GOT3 (cell line): ENCODE measurements at places on chromosomes 4 and X.

DNA sequence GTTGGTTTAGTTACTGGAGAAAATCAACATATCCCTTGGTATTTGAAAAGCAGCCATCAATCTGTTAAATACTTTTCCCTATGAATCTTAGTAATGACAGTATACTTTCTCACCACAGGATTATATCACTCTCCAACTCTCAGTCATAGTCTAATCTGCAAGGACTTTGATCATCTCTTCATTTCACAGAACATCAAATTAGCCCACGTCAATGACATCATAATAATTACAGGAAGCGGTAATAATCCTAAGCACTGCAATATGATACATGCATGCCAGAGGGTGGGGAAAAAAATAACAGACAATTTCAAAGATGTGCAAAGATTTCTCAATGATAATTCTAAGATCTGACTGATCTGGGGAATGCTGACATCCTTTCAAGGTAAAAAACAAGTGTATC lies 404.1 kb downstream of the GPM6A start:
- no peak for DNase-seq

DNA sequence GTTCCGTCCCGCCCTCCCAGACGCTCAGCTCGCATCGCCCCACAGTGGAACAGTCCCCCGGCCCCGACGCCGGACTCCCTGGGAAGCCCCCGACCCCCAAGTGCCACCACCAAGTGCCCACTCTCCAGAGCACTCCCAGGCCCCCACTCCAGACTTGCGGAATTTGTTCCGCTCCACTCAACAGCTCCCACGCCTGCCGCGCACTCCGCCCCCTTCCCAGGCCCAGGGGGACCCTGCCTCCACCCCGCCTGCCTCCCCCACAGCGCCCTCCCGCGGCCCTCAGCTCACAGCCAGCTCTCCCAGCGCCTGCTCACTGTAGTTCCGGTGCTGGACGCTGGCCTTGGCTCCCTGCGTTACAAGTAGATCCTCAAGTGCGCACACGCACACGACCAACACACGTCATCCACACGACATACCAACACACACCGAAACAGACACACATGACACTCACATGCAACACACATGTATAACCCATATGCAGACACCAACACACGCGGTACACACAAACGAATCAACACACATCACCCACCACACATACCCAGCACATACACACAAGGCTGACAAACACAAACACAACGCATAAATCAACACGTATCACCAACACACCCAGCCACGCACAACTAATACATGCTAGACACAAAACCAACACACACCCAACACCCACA lies 8.0 kb downstream of the MSX1 start:
- DNase-seq = no peak

GRCh38 chrX:103585411-103586313 lies at the start of gene TCEAL4:
TCEAL4 (plus strand) TSS chrX:103585515; CDS start chrX:103586676, 1,161 bp downstream.
- peak; percentile 2 for DNase-seq

- DNase-seq = no peak
These were observed 131.5 kb downstream of the PACRGL start for GRCh38 chr4:20831746-20832145.

DNA sequence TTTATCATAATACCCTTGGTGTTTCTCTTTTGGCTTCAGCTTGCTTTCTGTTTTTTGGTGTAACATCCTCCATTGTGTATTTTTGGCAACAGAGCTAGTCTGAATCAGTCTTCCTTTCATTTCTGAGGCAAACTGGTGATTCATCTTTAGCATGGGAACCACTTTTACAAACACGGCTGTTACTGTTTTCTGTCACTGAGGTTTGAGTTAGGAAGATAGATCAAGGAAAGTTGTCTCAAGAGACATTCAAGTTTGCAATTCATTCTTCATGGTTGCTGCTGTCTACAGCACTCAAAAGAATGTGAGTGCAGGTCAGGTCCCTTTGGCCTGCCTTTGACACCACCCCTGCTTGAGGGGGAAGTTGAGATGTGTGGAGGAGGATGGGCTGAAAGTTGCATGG lies 36.3 kb downstream of the IL21 start:
- no peak for DNase-seq

GRCh38 chr4:1882850-1883271 lies 11.7 kb downstream of the NSD2 start:
- DNase-seq = no peak

GRCh38 chr4:140172960-140173359 lies 19.0 kb upstream of the MAML3 start:
- no peak for DNase-seq

DNA sequence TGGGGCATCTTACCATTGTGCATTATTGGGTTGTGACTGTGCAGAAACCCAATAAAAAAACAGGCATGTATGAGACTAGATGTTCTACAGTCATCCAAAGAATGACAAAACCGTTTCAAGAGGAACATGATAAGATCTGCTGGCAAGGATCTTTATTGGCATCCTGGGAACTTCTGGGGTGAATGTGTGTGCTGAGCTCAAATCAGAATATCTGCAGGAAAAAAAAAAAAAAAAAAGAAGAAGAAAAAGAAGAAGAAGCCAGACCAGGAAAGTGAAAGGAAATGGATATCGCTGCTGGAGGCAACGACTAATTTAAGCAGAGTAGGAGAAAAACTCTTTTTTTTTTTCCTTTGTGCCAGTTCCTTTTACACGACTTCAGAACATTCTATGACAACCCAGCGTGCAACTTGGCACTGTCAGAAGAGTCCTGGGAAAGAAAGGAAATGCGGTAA lies 484.2 kb upstream of the BOD1L1 start:
- no peak for DNase-seq

GRCh38 chr4:79869597-79870237 lies 203.3 kb downstream of the ANTXR2 start:
- no peak for DNase-seq

GRCh38 chr4:183214912-183215488 lies 105.1 kb downstream of the CLDN22 start:
- DNase-seq = no peak

DNA sequence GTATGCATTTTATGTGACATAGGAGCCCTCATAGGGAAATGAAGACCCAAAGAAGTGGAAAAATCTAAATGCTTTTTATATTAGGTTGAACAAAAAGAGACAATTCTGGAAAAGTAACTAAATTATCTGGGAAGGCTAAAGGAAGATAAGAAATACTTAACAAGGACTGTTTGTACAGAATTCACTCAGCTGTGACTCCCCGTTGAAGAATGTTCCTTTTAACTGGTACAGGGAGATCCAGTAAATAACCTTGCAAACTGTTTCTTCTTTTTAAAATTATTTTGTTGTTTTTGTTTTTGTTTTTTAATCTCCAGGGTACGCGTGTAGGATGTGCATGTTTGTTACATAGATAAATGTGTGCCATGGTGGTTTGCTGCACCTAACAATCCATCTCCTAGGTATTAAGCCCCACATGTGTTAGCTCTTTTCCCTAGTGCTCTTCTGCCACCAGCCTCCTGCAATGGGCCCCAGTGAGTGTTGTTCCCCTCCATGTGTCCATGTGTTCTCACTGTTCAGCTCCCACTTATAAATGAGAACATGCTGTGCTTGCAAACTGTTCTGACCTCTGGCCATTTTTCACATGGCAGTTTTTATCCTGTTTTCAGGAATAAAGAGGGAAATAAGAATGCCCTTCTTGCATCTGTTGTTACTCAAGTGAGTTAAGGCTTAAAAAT lies 81.7 kb downstream of the PWWP3B start:
- DNase-seq = no peak

DNA sequence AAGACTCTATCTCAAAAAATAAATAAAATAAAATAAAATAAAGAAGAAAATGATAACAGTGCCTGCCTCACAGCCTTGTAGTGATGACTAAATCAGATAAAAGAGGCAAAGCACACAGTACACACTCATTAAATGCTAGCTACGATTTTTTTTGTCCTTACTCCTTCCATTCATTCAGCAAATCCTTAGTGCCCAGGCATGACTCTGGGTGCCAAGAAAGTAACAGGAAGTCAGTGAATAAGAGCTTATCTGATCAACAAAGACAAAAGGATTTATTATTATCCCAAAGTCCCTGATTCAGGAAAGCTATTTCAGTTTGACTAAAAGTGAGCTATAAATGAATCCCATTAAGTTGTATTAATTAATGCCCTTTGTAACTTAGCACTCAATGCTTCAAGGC lies 92.7 kb downstream of the SH3KBP1 start:
- no peak for DNase-seq

GRCh38 chr4:85409251-85409650 lies 65.7 kb upstream of the ARHGAP24 start:
- no peak for DNase-seq

GRCh38 chrX:125203737-125204578 lies 115.7 kb upstream of the TEX13C start:
- DNase-seq = no peak

DNA sequence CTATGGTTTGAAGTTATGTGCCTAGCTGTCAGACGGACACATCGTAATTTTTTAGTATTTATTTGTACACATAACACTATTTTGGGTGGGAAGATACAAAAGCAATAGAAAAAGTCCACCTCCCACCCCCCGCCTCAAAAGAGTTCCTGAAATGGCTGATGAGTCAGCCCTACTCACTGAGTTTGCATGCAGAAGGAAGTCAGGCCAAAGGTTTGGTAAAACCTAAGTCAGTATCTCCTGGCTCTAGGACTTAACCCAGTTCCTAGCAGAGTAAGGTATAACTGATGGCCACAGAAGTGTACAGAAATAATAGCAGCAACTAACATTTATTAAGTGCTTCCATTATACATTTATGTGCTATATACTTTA lies 2.9 kb upstream of the KLHL2 start:
- DNase-seq = no peak

DNA sequence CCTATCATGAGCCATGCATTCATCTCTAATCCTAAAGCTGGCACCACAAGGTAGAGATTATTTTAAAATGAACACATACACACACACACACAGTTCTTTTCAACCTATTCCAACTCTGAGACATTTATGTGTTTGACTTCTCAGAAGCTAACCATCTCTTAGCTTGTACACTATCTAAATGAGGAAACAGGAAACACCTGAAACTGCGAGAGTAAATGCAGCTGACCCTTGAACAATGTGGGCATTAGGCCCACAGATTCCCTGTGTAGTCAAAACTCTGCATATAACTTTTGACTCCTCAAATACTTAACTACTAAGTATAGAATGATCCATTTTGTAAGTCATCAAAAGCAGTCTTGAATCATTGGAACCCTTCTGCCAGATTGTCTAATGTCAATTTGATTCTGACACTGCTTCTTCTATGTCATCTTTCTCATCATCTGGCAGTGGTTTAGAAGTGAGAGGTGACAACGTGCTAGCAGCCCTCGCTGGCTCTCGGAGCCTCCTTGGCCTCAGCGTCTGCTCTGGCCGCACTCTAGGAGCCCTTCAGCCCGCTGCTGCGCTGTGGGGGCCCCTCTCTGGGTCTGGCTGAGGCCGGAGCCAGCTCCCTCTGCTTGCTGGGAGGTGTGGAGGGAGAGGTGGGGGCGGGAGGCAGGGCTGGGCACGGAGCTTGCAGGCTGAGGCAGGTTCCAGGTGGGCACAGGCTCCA lies 21.4 kb upstream of the IL15 start:
- no peak for DNase-seq

DNA sequence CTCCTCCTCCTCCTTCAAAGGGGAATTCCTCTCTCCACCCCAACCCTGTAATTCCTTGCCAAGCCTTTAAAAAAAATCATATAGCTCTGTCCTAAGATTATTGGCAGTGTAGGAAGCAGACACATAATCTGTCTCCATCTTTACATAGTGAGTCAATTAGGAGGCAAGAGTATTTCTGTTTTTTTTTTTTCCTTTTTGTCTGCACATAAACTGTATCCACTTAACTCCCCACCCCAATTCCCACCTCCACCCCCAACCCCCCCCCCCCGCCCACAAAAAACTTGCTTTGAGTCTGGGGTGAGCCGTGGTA lies 182.5 kb downstream of the RASL11B start:
- no peak for DNase-seq

DNA sequence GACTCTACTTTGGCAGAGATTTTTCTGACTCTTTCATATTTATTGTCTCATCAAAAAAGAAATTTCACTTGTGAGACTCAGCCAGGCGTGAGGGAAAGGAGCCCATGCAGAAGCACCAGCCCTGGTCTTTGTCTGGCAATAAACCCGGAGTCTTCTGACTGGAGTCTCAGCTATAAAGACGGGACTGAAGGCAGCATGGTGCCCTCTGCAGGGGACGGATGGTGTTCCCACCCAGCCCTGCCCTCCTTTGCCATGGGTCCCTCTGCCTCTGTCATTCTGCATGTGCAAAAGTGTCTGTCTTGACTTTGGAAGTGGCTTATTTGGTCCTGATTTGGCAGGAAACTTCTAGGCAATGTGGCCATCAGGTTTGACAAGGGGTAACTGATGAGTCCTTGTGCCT lies 14.2 kb downstream of the ZNF185 start:
- no peak for DNase-seq

GRCh38 chr4:77308843-77309242 lies 151.8 kb downstream of the CCNG2 start:
- DNase-seq = no peak

DNA sequence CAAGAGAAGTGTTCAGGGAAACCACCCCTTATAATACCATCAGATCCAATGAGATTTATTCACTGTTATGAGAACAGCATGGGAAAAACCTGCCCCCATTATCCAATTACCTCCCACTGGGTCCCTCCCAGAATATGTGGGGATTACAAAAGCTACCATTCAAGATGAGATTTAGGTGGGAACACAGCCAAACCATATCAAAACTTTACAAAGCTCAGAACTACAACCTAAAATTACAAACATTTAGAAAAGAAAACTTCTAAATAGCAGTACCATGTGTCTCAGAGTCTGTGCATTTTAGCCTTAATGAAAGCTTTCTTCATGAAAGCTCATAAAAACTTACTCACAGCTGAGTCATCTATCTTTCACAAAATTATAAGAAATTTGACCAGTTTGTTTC lies 1442.8 kb upstream of the PCDH7 start:
- no peak for DNase-seq

DNA sequence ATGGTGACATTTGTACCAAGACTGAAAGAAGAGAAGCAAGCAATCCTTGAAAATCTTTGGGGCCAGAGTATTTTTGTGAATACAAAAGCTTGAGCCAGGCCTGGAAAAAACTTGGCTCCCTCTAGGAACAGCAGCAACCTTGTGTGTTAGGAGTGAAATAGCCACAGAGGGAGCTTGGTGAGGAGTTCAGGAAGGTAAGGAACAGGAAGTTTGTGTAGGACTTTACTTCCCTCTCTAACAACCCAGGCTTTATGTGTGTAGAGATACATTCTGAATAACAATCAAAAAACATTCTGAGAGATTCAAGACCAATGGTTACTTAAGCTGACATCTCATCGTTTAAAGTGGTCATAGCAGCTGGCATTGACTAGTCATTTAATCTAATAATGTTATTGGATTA lies 668.5 kb downstream of the PCDH18 start:
- no peak for DNase-seq

DNA sequence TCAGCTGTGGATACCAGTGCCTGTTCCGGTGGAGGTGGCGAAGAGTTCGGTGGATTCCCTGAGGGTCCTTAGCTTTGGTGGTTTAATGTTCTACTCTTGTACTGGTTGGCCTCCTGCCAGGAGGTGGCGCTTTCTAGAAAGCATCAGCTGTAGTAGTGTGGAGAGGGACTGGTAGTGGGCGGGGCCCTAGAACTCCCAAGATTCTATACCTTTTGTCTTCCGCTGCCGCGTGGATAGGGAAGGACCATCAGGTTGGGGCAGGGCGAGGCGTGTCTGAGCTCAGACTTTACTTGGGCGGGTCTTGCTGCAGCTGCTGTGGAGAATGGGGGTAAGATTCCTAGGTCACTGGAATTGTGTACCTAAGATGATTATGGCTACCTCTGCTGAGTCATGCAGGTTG lies 390.3 kb downstream of the FAM47A start:
- DNase-seq = no peak

GRCh38 chr4:53234111-53234510 lies 131.8 kb downstream of the SCFD2 start:
- DNase-seq = no peak
